ENCODE measurements at places on chromosomes 7 and 10. TPM values are rescaled to one million over a fixed set of nuclear protein-coding genes. Genes with fewer than 3 reads are reported as not detected.

- DNase-seq, result no peak
Measured at GRCh38 chr10:89668386-89669071, 23.5 kb upstream of the PANK1 start.

- no peak for DNase-seq
Measured at GRCh38 chr7:105905910-105906568, 29.6 kb upstream of the ATXN7L1 start.

DNA sequence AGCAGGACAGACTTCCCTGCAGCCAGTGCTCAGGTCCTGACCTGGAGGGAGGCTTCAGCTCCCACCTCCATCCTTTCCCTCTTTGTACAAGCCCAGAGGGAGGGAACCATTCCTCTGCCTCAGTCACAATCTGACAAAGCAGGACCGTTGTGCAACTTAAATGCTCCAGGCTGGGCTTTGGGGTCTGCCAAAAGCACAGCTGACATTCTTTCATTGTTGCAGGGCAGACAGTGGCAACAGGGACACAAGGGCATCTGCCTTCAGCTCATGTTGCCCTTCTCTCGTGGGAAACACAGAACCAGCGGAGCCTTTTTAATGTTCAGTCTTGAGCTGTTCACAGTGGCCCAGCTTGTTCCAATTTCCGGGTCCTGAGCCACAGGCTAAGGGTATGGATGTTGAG lies 155.7 kb upstream of the TNS3 start:
- DNase-seq, result no peak

- DNase-seq, result no peak
Measured at GRCh38 chr7:41928781-41929180, 225.9 kb upstream of the INHBA start.

GRCh38 chr7:93046641-93047040 lies 71.1 kb downstream of the SAMD9 start:
- DNase-seq, result no peak

- no peak for DNase-seq
Measured at GRCh38 chr7:107922886-107923285, 31.9 kb downstream of the DLD start.

DNA sequence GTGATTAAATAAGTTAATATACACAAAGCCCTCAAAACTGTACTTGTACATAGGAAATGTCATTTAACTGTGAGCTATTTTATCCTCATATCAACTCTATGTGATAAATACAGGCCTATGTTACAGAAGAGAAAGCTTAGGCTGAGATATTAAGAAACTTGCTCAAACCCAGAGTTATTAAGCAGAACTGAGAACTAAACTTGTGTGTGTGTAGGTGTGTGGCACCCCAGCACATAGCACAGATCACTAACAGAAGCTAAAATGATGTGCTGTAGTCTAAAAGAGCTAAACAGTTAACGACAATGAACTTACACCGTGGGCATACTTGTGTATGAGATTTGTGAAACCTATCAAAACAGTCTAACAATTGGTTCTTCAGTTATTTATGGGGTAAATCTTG lies 34.5 kb downstream of the MTPN start:
- no peak for DNase-seq

DNA sequence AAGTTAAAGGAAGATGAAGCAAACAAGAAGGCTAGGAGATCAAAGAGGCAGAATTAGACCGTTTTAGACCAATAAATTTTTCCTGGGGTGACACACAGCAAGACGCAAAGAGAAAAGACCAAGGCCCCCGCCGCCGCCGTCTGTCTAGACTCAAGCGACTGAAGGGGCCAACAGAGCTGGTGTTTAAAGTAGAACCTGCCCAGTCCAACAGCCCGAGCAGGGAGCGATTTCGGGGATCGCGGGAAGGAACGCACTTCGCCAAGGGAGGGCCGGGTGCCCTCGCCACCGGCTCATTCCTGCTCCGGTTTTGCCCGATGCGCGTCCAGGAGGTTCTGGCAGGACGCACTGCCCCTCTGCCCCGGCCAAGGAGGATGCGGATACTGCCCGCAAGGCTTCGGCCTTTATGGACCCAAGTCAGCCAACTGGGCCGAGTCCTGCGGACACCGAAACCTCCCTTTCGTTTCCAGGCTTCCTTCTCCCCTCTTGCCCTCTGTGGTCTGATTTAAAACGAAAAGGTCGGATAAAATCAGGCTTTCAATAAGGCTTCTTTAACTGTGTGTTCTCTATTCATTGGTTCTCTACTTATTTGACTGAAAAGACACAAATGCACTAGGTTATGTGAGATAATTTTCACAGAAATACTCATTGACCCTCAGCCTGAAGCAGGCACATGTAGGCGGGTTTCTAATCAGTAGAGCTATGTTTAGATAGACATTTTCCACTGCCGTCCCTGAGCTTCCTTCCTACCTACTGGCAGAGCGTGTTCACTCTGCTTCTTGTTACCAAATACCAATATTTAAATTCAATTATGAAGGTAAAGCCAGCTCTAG lies 2.2 kb upstream of the HOXA7 start:
- no peak for DNase-seq

GRCh38 chr7:81211204-81211933 lies 292.5 kb upstream of the SEMA3C start:
- DNase-seq, result no peak

- DNase-seq, result no peak
Measured at GRCh38 chr7:1136841-1137516, 23.0 kb downstream of the ZFAND2A start.

GRCh38 chr7:51802718-51803117 lies 486.1 kb upstream of the COBL start:
- DNase-seq, result no peak

GRCh38 chr10:3770611-3771110 lies 14.3 kb downstream of the KLF6 start:
- no peak for DNase-seq

The KCTD7 gene
- 11.0 TPM for total RNA-seq

The ACHE gene
- 0.17 TPM for total RNA-seq
